ENCODE measurements at places on chromosomes 12 and 14. TPM values are rescaled to one million over a fixed set of nuclear protein-coding genes. Genes with fewer than 3 reads are reported as not detected.

The TC2N gene
- total RNA-seq: 14.4 TPM

The TAS2R19 gene
- 1.9 TPM for total RNA-seq

DNA sequence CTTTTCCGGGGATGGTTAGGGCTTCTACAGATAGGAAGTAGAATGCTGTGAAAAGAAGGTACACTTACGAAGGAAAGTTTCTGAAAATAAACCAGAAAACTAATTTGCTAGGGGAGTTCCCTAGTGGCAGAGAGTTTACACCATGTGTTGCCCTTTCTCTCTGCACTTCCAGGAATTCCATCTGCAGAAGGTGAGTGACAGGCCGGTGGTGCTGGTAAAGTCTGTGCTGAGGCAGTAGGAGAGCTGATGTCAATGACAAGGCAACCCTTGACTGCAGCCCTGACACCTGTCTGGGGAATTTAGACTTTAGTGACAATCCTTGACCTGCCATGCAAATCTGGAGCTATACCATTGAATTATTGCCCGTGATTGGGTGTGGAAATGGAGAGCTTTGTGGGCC, 687.8 kb downstream of the NRXN3 start:
- H3K4me3 ChIP-seq: no peak overlapping the region
- no peaks in the 10 kb centered on the region for H3K4me1 ChIP-seq

DNA sequence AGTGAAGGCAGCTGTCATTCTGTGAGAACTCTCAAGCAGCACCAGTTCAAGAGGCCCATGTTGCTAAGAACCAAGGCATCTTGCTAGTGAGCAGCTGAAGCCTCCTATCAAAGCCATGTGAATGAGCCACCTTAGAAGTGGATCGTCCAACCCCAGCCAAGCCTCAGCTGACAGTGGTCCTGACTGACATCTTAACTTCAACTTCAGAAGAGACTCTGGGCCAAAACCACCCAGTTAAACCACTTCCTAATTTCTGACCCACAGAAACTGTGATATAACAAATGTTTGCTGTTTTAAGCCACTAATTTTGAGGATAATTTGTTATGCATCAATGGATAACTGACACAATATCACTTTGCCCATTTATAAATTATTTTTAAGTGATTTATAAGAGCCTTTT, 256.0 kb downstream of the RPAP3 start:
- peaks cover 26% of the 10 kb centered on the region for H3K27me3 ChIP-seq
- peaks cover under 1% of the 10 kb centered on the region for H3K36me3 ChIP-seq
- H3K4me3 ChIP-seq: no peak overlapping the region
- peaks cover 7% of the 10 kb centered on the region for H3K4me1 ChIP-seq

DNA sequence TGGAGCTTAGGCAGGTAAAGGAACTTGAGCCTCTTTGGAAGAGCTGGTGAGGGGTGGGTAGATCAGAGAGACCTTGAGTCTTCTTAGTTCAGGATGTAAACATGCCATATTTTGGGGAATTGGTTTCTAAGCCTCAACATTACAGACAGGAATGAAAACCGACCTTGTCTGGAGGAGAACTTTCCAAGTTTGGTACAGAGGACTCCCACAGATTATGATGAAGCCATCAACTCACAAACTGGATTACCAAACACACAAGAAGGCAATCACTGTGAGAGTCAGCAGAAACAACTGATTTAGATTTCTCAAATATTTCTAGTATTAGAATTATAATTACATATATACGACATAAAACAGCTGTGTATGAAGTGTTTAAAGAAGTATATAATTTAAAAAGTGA, 22.3 kb upstream of the AMN1 start:
- no peaks in the 10 kb centered on the region for H3K36me3 ChIP-seq
- peaks cover 24% of the 10 kb centered on the region for H3K4me1 ChIP-seq
- no peak for DNase-seq
- no peaks in the 10 kb centered on the region for H3K27me3 ChIP-seq

DNA sequence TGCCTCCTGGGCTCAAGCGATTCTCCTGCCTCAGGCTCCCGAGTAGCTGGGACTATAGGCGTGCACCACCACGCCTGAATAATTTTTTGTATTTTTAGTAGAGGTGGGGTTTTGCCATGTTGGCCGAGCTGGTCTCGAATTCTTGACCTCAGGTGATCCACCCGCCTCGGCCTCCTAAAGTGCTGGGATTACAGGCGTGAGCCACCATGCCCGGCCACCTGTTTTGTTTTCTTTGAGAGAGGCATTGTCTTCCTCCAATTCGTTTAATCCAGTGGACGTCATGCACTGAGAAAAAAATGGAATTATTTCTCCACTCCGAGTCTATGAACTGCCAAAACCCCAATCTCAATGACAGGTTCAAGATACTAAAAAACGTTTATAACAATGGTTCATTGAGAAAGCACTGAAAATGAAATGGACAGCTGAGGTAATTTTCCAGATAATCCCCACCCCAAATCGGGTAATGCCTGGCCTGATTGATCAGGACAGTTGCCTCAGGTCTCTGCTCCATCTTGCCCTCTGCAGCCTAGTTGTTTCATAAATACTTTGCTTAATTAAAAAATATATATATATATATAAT, 132.7 kb upstream of the PARP11 start:
- H3K36me3 ChIP-seq: no peaks in the 10 kb centered on the region
- no peak for DNase-seq
- H3K4me1 ChIP-seq: no peaks in the 10 kb centered on the region
- H3K27ac ChIP-seq: no peak overlapping the region

- no peaks in the 10 kb centered on the region for H3K27me3 ChIP-seq
- no peaks in the 10 kb centered on the region for H3K36me3 ChIP-seq
- no peak for DNase-seq
- H3K4me1 ChIP-seq: no peaks in the 10 kb centered on the region
Measured at GRCh38 chr14:63760014-63760413, 32.1 kb upstream of the SGPP1 start.

DNA sequence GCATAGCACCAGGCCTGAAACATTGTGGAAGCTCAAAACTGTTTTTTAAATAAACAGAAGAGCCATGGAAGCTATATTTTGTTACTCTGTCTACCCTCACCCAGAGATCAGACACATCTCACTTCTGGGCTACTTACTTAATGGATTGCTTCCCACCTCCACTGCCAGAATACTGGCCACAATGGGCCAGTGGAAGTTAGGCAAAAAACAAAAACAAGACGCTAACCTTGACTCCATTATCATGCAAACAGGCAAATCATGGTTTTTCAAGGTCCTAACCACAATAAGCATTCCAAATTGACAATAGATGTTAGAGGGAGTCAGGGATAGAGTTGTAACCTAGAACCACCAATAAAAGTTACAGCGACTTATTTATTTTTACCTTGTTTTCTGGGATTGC, 52.7 kb upstream of the PTCSC3 start:
- no peak overlapping the region for H3K27ac ChIP-seq
- no peak for DNase-seq
- H3K27me3 ChIP-seq: peaks cover 15% of the 10 kb centered on the region
- H3K36me3 ChIP-seq: no peaks in the 10 kb centered on the region

- peaks cover 13% of the 10 kb centered on the region for H3K4me1 ChIP-seq
- no peak for DNase-seq
- peaks cover 1% of the 10 kb centered on the region for H3K27me3 ChIP-seq
Measured at GRCh38 chr14:101707863-101708620, 53.5 kb upstream of the PPP2R5C start.

DNA sequence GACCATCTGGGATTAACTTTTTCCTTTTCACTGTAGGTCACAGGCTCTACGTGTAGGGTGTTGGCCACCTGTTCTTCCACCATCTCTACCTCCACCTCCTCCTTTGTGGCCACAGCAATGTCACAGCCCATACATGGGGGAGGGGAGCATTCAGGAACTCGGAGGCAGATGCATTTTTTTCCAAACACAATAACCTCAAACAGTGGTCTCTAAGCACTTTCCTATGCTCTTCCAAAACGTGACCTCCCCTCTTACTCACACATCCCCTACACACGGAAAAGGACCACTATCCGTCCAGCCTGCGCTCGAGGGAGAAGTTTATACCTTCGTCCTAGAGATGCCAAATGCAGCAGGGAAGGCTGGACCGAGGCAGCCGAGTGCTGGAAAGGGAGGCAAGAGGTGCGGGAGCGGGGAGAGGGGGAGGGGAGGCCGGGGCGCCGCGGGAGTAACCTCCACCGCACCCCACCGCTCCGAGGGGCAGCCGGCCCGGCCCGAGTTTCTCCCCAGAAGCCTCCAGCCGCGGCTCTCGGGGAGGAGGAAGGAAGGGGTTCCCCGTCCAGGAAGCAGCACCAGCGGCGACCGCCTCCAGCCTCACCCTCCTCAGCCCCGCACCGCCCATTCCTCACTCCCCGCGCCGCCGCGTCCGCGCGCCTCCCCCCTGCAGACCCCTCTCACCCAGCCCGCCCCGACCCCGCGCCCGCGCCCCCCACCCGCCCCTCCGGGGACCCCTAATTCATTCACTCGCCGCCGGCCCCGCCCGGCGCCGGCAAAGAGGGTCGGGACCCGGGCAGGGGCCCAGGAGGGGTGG, 594 bp downstream of the KRAS start:
- DNase-seq: no peak
- H3K4me1 ChIP-seq: peaks cover 34% of the 10 kb centered on the region
- peak overlapping the region; percentile 91 for H3K27ac ChIP-seq
- peak overlapping the region; percentile 83 for H3K4me3 ChIP-seq
- H3K36me3 ChIP-seq: peaks cover 3% of the 10 kb centered on the region

- H3K4me1 ChIP-seq: peaks cover 4% of the 10 kb centered on the region
- H3K27me3 ChIP-seq: no peaks in the 10 kb centered on the region
- DNase-seq: no peak
- no peak overlapping the region for H3K4me3 ChIP-seq
- no peak overlapping the region for H3K27ac ChIP-seq
Measured at GRCh38 chr12:18345021-18345735, 83.9 kb downstream of the PIK3C2G start.

The KCNA5 gene
- 6.5 TPM for total RNA-seq

DNA sequence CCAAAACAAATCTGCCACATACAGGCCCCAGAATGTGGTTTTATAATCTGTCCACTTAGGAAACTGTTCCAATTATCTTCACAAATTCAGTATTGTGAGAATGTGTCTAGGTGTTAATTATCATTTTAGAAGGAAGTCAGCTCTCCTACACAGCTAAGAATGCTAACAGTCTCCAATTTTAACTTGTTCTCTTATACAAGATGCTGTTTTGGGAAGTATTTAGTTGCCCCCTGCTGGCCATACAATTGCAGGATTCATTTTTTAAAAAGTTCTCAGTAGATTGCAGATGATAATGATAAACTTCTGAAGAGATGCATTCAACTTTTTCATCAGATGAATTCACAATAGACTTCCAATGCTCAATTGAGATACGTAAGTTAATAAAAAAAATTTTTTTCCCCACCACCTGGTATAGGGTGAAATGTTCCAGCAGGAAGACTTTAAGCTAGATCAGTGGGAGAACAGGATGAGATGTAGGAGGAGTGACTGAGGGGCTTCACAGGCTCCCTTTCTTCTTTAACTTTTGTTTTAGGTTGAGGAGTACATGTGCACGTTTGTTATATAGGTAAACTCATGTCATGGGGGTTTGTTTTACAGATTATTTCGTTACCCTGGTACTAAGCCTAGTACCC, 27.3 kb upstream of the OSBPL8 start:
- H3K4me3 ChIP-seq: no peak overlapping the region
- DNase-seq: no peak
- H3K4me1 ChIP-seq: peaks cover 25% of the 10 kb centered on the region
- H3K36me3 ChIP-seq: no peaks in the 10 kb centered on the region
- H3K27ac ChIP-seq: no peak overlapping the region

The DNAI7 gene
- 0.44 TPM for total RNA-seq

GRCh38 chr12:108519558-108519957, 4.5 kb downstream of the FICD start:
- H3K36me3 ChIP-seq: peaks cover 20% of the 10 kb centered on the region
- DNase-seq: no peak
- no peak overlapping the region for H3K27ac ChIP-seq
- H3K27me3 ChIP-seq: no peaks in the 10 kb centered on the region
- peaks cover 24% of the 10 kb centered on the region for H3K4me1 ChIP-seq

DNA sequence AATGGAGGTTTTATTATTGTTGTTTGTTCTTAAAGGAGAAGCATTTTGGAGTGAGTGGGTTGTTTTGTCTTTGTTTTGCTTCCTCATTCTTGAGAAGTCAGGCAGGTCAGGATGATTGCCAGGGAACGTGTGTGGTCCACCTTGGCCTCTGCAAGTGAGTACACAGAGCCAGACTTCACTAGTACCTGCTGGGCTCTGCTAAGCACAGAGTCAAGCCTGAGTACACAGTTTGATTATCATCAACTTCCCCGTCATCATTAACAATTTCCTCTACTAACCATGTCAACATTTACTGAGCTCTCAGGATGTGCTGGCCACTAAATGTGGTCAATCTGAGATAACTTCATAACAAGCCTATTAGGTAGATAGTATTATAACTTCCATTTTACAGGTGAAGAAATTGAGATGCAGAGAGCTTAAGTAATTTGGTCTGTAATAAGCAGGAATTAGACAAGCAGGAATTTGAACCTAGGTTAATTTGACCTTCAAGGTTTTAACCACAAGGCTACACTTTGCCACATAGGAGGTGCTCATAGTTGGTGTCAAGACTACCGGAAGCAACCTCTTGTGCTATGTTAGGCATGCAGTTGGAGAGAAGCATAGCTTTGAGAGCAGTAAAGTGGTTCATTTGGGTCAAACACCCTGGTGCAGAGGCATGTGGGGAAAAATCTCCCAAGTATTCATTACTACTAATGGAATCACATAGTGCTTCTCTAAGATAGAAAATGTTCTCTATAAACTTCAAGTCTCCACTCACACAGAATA, 178.3 kb downstream of the NUAK1 start:
- DNase-seq: no peak
- peak overlapping the region; percentile 28 for H3K27ac ChIP-seq
- no peaks in the 10 kb centered on the region for H3K27me3 ChIP-seq
- H3K36me3 ChIP-seq: no peaks in the 10 kb centered on the region

The TPPP2 gene
- total RNA-seq: not detected

DNA sequence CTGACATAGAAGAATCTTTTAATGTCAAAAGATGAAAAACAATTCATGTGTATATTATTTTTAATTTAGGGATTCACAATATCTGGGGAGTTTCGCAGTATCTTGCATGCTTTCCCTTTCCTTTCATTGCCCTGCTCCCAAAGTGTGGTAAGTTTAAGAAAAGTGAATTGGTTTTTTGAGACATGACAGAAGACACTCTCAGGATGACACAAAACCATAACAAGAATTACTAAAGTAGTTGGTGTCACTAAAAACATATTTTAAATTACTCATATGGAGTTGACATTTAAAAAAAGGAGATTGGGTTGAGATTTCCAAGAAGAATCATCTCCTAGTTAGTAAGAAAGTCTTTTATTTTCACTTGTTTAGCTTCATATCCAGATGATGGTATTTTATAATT, 5.1 kb upstream of the PCNX1 start:
- peak overlapping the region; percentile 97 for H3K27ac ChIP-seq
- H3K36me3 ChIP-seq: no peaks in the 10 kb centered on the region
- H3K4me3 ChIP-seq: no peak overlapping the region
- DNase-seq: no peak
- H3K4me1 ChIP-seq: peaks cover 48% of the 10 kb centered on the region

Data from chondrocyte (in vitro differentiated cells).